ENCODE measurements at places on chromosomes 2 and 18.

DNA sequence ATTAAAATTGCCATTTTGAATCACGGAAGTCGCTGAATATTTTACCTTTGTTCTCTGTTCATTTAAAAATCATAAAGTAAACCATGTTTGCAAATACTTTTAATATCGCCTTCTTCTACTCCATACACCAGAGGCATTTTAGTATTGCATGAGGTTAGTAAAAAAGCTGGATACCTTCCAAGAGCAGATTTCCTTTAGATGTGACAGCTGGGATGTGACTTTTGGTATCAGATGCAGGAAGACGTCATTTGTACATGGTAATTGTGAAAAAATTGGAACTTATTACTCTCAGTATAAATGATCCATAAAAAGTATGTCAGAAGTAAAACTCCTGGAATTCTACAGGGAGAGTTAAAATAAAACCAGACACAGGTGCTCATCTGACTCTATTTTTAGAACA, 89.5 kb downstream of the SLC4A10 start:
- peak; percentile 4 for DNase-seq

DNA sequence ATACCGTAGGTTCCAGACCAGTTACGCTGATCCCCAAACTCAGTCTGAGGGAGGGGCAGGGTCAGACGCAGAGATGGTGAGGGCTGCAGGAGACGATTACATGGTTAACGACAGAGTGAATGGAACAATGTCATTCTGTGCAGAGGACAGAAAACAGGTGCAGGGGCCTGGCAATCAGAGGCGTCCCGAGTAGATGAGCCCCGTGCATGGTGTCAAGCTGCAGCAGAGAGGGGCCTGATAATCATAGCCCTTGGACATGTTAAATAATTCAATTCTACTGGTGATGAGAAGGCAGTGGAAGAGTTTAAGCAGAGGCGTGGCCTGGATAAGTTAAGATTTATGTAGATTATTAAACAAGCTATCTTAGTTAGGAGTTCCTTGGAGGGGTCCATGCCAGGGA, 178.6 kb downstream of the MYT1L start:
- DNase-seq: no peak

DNA sequence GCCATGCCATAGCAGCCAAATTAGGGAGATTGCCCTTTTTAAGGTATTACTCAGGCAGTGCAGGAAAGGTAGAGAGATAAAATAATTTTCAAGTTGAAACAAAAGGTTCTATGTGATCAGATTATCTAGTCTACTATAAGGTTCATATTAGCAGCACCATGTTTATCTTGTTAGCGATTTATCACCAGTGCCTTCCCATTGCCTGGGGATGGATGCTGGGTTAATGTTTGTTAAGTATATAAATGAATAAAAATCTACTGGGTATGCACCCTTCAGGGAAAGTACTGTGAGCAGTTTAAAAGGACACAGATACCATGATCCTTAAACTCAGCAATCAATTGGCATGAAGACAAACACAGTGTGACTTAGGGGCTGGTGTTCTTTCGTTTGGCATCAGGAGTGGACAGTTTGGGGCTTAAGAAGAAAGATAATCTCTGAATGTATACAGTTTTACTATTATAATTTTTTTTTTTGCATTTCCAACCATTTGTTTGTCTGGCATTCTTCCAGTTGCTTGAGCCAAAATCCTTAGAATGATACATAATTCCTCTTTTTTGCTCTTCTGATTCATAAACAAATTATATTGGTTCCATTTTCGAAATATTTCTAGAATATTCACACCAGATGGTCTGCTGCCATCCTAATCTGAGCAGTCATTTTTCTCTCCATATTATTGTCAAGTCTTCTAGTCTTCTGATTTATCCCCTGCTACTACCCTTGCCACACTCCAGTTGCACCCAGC, 512.8 kb upstream of the SLC8A1 start:
- DNase-seq: no peak

GRCh38 chr2:182649316-182649715, 66.7 kb upstream of the DNAJC10 start:
- peak; percentile 52 for DNase-seq

- DNase-seq: peak; percentile 34
Measured at GRCh38 chr18:70332694-70333093, 43.8 kb downstream of the SOCS6 start.

DNA sequence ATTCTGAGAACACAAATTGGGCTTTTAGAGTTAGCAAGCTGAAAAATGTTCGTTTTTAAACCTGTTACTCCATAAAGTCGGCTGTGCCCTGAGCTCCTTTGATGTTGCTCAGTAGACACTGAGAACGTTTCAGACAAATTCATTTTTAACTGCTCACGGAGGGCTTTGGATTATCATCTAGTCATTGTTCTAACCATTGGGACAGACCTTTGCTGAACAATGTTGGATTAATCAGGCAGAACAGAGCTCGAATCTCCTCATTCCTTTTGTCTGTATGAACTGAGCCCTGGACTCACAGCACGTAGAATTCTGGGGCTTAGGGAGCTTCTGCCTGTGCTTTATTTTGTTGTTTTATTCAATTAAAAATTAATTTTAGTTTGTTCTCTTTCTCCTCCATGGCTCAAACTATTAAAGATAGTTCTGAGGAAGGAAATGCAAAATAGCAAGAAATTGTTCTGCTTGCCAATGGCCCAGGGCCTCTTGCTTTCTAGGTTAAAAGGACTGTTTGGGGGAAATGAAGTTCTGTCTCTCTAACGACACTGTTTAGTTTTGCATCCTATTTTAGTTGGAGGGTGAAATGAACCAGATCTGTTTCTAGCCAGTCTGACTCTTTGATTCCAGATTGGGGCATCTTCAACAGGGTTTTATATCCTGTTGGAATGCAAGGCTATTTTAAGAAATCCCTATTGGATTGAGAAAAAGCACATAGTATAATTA, 114.7 kb upstream of the CXCR4 start:
- DNase-seq: no peak

Data from kidney tubule cell (primary cell).